Suppressor macrophage treated with lipopolysaccharide for 4 hours (primary cell): ENCODE measurements at places on chromosomes 16 and 17.
A peak's percentile ranks its signal among the peaks of the same experiment; 100 is the strongest.

DNA sequence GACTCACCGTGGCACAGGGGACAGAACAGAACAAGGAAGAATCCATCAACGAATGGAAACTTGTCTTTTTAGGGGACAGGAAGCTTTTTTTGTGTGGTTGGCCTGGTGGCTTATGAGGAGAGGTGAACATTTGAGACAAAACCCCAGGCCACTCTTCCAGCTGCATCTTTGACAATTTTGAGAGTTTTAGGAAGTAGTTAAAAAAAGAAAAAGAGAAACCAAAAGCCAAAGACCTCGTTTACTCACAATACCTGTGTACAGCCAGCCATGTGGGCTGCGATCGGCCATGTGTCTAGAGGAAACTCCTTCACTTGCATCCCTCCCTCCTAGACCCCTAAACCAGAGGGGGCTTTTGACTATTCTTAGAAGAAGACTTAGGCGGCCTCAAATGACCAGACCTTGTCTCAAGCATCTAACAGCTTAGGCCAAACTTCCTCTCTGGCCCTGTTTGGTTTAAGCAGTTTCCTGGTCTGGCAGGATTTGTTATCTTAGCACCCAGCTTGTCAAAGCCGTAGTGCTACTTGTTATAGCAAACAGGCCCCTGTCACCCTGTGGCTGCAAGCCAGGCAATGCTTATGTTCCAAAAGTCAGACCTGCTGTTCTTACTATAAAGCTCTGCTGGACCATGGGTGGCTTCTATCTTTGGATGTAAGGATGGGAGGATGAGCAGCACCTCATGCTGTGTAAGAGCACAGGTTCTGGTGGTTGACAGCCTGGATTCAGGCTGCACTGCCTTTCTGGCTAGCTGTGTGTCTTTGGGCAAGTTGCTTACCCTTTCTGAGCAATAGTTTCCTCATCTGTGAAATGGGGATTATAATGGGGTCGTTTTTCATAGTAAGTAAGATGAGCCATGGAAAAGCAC, 17.7 kb downstream of the KSR1 start:
- DNase-seq, result peak; percentile 59

- DNase-seq, result no peak
These were observed 44.3 kb downstream of the ELAC2 start for GRCh38 chr17:12973496-12974004.

DNA sequence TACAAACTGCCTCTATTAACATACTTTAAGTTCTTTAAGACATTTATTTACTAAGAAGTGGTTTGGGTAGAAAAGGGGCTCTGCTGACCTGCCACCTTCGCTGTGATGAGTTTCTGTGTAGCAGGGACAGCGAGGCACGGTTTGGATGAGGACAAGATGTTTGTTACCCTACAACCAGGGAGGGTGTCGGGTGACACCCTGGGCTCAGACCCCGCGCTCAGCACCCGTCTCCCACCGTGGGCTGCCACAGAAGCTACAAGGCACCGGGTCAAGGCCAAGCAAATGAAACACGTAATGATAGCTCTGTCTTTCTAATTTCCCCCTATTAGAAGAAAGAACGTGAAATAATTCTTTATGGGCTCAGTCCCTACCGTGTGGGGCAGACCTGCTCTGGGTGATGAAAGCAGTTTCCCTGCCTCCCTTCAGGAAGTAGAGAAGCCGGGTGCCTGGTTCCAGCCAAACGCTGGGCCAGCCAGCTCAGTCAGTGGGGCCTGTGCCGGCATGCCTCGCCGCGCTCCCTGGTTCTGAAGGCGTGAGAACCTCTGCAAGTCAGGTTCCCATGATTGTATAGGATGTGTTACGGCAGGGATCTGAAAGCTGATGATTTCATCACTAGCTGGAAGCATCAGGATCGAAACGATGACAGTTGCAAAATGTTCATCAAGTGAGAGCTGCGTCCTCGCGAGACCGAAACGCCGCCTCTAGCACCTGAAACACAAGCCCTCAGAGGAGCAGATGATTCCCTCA, 3.9 kb downstream of the ZNF750 start:
- DNase-seq, result peak; percentile 51

GRCh38 chr16:85357924-85358505, 245.7 kb upstream of the CIBAR2 start:
- no peak for DNase-seq

- no peak for DNase-seq
These were observed 23.5 kb downstream of the TMC6 start for GRCh38 chr17:78105101-78105500.

- peak; percentile 76 for DNase-seq
These were observed 23.5 kb downstream of the ORC6 start for GRCh38 chr16:46712911-46713310.

- DNase-seq, result peak; percentile 84
These were observed 3.5 kb upstream of the RPL13 start for GRCh38 chr16:89556750-89557689.

DNA sequence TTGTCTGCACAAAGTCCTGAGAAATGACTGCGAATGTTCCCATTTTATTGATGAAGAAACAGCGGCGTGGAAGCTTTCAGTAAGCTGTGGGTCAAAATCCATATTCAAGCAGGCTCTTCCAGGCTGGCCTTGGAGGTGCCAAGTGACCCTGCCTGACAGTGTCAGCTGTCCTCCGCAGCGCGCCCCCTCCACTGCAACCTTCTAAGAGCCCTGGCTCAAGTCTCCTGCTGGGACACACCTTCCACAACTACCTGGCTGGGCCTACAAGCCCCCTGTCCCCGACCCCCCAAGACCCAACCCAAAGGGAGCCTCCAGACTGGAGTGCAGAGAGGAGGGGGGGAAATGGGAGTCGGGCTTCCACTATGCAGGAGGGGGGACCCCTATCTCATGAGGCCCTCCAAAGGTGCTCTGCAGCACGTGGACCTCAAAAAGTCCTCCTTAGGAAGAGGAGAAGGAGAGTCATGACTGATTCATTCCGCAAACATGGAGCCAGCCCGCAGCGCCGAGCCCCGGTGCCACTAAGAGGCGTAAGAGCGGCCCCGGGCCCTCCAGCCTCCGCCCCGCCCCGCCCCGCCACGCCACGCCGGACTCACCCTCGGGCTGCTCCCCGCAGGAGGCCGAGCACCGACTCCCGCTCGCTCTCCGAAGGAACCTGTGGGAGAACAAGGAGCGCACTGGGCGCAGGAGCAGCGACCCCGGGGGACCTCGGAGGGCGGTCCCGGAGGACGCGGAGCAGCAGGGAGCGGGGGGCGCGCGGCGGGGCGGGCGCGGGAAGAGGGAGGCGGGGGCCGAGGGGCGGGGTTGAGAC, 574 bp downstream of the MPP3 start:
- DNase-seq, result peak; percentile 36

DNA sequence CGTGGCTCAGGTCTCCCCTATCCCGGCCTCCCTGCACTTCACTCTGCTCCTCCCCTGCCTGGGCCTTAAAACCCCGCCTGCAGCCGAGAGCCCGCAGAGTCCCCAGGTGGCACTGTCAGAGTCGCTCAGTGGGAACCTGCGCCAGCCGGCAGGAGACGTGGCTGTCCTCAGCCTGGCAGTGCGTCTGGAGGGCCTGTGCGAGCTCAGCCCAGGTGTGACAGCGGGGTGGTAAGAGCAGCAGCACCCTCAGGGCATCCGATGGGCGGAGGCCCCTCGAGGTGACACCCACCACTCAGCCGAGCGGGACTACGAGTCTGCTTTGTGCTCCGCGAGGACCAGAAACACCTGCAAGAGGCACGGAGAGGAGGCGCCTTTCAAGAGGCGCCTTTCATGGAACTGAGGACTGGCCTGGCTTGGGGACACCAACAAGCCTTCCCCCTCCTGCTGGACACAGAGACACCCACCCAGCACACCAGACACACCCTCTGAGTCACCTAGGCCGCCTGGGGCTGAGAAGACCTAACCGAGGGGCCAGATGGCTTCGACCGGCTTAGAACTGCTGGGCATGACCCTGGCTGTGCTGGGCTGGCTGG, at the start of gene CLDN9:
Gene CLDN9, plus strand, starts transcription at position 96 of the 593 bp plus-strand sequence. Its CDS starts 440 bp downstream, at position 536.
- DNase-seq, result no peak

DNA sequence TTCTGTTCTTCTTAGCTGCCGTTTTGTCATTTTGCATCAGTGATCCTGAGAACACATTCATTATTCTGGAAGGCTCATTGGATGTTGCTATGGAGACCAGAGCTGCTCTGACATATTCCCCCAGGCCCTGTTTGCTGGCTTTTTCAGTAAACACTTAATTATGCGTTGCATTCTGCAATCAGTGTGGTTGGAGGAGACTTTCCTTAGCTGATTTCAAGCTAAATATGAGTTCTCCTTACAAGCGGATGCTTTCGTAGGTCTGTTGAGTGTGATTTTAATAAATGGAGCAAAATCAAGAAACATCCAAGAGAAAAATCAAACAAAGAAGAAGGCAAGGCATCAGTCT, 38.2 kb upstream of the NUDT7 start:
- no peak for DNase-seq

- DNase-seq, result no peak
These were observed 24.8 kb downstream of the LMF1 start for GRCh38 chr16:946048-946395.

- DNase-seq, result no peak
These were observed 604.7 kb upstream of the SOX9 start for GRCh38 chr17:71516149-71516548.

- peak; percentile 22 for DNase-seq
These were observed 955 bp downstream of the ACLY start for GRCh38 chr17:41917679-41918313.

GRCh38 chr16:1308036-1308976, 1.1 kb upstream of the UBE2I start:
- DNase-seq, result no peak

DNA sequence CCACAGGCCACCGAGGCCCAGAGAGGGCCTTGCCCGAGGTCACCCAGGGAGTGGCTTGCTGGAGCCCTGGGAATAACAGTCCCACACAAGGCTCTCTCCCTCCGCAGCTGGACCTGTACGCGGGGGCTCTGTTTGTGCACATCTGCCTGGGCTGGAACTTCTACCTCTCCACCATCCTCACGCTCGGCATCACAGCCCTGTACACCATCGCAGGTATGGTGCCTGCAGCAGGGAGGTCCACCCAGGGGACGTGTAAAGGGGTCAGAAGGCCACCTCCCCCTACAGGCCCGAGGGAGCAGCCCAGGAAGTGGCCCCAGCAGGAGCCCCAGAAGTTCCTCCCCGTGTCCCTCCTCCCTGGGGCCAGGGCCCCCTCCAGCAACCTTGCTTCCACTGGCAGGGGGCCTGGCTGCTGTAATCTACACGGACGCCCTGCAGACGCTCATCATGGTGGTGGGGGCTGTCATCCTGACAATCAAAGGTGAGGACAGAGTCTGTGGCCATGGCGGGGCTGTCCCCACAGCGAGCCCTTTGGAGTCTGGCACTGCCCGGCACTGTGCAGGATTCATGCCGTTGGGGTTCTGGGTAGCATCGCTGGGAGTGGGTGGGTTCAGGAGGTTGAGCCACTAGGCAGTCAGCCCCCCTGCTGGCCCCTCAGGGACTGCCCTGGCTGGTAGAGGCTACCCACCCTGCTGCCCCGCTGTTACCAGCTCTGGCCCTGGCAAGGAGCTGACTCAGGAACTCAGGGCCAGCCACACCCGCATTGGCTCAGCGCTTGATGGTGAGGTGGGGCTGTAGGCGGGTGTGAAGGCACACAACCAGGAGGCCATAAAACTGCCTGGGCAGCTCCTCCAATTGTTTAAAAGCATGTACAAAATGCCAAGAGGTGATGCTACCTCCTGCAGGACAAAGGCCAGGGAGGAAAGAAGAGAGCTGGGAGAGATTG, 17.3 kb downstream of the SLC5A10 start:
- peak; percentile 21 for DNase-seq

- DNase-seq, result no peak
These were observed 379.0 kb upstream of the GOT2 start for GRCh38 chr16:59113004-59113670.

- DNase-seq, result no peak
These were observed 35.2 kb upstream of the STH start for GRCh38 chr17:45963889-45964288.

DNA sequence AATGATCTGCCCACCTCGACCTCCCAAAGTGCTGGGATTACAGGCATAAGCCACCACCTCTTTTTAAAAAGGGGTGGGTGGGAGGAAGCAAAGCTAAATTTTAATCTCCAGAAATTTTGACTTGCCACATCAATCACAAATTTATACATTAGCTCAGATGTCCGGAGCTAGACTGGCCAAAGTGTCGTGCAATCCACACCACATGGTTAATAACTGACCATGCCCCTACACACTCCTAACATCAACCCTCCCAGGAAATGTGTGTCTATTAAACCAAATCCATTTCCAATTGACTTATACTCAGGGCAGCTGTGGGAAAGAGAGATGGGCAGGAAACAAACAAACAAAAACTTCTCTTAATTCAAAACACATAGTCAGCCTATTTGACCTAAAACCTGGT, 29.9 kb downstream of the SMURF2 start:
- DNase-seq, result no peak

DNA sequence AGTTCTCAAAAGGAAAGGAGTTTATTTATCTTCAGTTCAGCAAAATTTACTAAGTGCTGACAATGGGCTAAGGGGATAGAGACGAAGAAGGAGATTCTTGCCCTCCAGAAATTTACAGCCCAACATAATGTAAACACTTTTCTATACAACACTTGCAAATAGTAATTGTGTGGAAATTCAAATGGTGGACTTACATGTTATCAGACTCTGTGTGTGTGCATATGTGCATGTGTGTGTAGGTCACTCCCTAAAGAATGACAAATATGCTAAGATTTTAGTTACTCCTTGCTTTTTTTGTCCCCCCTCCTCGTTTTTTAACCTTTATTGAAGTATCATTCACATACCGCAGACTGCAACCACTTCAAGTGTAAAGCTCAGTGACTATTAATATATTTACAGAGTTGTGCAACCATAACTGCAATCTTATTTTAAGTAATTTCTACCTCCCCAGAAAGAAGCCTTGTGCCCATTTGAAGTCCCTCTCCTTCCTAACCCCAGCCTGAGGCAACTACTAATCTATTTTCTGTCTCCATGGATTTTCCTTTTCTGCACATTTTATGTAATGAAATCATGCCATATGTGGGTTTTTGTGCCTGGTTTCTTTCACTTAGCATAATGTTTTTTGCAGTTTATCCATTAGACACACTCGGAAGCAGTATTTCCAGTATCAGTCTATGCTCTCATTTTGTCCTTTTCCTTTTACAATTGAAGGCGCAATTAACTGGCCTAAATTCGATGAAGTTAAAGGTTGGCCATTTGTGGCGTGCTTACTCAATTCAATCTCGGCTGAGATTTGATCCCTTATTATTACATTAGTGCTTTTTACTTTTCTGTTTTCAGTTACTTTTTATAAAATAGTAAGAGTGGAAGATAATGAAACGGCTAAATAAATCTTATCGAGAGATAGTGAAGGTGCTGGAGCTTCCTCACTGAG, 318.4 kb downstream of the HAPSTR1 start:
- DNase-seq, result no peak

- DNase-seq, result no peak
These were observed 154.6 kb downstream of the SEC14L1 start for GRCh38 chr17:77295241-77295853.

- no peak for DNase-seq
These were observed 204.6 kb downstream of the SEC14L1 start for GRCh38 chr17:77345260-77345910.

DNA sequence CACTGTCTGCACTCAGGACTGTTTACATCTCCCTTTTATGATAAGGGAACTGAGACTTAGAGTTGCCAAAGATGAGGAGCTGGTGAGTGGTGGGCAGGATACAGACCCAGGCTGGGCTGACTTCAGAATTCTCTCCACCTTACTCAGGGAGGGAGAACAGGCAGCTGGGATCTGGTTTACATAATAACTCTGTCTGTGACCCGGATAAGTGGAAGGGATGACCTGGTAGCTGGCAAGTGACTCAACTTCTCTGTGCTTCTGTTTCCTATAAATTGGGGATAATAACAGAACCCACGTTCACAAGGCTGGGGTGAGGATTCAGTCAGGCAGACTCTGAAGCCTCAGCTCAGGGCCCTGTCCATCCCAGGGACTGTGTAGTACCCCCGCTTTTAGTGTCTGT, 2.6 kb downstream of the SNX20 start:
- peak; percentile 65 for DNase-seq

GRCh38 chr17:39665642-39666224, 584 bp downstream of the TCAP start:
- DNase-seq, result no peak
